ENCODE measurements at places on chromosomes 4 and X.

DNA sequence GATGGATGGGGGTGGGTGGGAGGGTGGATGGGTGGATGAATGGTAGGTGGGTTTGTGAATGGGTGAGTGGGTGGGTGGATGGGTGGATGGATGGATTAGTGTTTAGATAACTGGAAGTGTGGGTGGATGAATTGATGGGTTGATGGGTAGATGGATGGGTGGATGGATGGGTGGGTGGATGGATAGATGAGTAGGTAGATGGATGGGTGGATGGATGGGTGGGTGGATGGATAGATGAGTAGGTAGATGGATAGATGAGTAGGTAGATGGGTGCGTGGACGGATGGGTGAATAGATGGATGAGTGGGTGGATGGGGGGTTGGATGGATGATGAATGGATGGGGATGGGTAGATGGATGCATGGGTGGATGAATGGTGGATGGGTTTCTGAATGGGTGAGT, 20.3 kb upstream of the ASMTL start:
- DNase-seq = no peak

DNA sequence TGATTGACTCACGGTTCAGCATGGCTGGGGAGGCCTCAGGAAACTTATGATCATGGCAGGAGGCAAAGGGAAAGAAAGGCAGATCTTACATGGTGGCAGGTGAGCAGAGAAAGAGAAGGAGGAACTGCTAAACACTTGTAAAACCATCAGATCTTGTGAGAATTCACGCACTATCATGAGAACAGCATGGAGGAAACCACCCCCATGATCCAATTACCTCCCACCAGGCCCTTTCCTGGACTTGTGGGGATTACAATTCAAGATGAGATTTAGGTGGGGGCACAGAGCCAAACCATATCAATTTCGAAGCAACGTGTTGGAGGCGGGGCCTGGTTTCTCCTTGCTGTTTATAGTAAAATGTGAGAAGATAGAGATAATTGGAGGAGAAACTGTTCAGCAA, 167.4 kb downstream of the GABRB1 start:
- no peak for DNase-seq

DNA sequence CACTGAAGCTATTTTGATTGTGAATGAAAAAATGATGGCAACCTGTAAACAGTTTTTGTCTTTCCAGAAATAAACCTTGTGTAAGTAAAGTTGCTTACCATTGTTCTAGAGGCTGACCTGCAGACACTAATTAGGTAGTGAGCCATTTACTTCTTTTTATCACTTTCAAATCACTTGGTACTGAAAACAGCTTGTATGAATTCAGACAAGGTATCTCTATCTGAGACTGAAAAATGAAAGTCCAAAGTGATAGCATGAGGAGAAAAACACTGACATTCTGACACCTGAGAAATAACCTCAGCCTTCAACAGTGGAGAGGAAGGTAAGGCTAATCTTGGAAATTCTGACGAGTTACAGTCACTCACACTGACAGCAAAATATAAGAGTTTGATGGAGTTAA, 238.8 kb downstream of the GPC3 start:
- DNase-seq = no peak

DNA sequence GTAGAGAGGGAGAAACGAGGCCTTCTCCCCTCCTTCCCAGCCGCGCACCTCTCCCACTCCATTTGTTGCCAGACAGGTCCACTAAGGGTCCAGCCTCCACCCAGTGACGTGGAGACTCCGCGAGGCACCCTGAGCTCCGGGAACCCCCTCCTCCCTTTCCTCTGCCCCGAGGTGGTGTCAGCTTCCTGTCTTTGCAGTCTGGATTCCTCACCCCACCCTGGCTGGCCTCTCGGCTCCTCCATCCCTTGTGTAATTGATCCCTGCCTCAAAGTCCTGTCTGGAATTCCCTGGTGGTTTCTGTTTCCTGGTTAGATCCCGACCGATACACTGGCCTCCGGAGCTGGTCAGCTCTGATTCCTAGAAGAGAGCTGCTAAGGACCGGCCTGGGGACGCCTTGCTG, 105.9 kb upstream of the SCOC start:
- no peak for DNase-seq

DNA sequence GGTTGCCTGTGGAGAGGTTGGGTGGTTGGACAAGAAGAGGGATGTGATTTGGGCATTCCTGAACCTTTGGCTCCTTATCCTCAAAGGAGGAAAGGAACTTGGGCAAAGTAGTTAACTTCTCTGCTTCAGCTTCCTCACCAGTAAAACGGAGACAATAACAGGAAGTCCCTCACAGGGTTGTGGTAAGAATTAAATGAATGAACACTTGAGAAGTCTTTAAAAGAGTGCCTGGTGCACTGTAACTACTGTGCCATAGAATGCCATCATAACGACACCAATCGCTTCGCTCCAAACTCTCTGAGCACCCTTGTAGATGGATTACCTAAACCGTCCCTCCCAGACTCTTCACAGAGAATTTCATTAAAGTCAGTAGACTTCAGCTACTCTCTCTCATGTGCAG, 10.5 kb downstream of the ZCCHC18 start:
- DNase-seq = no peak

DNA sequence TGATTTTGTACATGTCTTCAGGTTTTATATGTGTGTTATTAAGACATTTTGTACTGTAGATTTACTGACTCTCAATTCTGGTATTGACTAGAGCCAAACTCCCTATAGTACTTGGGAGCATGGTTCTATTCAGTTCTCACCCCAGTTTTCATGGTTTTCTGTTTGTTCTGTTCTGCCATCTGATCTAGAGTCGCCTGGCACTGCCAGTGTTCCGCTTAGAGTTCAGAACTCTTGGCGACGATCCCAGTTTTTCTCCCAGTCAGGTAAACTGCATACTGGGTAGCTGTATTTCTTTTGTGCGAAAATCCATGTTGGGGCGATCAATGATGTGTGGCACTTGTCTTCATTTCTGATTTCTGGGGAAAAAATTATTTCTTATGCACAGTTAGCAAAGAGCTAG, 78.0 kb downstream of the PHOX2B start:
- no peak for DNase-seq
